ENCODE measurements at places on chromosomes 3 and 15.

- peak; percentile 60 for DNase-seq
Measured at GRCh38 chr15:71115567-71116351, 488 bp downstream of the THSD4 start.

GRCh38 chr3:57556459-57557084 is 498 bp downstream of the PDE12 start:
- DNase-seq, result peak; percentile 66

DNA sequence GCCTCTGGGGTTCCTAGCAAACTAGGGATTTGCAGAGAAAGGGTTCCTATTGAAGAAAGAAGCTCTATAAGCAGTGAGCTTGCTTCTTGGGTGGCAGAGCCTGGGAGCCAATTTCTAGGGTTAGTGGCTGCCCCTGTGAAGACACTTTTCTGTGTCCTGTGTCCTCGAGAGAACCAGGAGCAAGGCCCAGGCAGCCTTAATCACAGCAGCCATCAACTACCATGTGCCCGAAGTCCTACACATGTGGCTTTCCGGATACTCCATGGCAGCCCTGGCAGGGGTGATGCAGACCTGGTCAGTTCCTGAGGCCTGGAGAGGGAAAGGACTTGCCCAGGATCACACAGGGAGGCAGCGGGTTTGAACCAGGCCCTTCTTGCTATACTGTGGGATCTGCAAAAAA is 27.7 kb upstream of the TSPAN3 start:
- DNase-seq, result no peak

DNA sequence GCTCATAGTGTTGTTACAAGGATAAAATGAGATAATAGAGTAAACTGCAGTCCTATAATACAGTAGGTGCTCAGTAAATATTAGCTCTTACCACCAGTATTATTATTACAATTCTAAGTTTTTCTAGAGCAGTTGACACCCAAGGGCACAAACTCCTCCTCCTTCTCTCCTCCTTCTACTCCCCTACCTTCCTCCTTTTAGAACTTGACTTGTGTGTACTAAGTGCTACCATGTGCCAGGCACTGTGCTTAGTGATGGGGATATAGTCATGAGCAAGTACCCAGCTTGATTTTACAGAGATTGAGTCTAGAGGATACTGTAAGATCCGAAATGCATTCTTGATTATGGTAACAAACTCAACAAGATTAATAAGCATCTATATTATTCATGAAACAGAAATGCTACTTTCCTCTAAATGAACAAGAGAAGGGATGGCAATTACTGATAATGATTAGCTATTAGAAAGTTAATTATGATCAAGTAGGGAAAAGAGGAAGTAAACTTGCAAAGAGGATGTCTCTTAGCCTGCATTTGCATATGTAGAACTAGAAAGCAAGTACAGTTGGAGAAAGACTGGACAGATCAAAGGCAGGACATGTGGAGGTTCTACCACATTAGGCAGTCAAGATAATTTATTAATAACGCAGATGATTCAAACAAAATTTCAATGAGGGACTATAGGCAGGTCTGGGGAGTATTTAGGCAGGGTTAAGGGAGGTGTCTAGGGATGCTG is 72.3 kb downstream of the CLDN11 start:
- DNase-seq, result no peak

DNA sequence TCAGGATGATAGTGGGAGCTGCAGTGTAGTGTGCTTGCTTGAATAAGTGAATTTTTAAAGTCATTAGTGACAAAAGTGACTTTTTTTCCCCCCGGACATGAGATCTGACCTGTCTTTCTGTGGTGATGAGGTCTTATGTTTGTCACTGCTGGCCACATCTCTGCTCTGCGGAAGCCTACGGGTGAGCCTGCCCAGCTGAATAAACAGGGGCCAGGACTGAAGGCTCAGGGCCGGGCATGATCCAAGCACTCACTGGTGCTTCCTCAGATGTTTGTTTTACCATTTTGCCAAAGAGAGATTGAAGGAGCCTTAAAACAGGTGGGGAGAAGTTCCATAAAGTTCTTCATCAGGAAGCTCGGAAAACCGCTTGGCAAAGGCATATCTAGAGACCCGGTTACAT is 35.0 kb downstream of the RPL39L start:
- DNase-seq, result no peak

DNA sequence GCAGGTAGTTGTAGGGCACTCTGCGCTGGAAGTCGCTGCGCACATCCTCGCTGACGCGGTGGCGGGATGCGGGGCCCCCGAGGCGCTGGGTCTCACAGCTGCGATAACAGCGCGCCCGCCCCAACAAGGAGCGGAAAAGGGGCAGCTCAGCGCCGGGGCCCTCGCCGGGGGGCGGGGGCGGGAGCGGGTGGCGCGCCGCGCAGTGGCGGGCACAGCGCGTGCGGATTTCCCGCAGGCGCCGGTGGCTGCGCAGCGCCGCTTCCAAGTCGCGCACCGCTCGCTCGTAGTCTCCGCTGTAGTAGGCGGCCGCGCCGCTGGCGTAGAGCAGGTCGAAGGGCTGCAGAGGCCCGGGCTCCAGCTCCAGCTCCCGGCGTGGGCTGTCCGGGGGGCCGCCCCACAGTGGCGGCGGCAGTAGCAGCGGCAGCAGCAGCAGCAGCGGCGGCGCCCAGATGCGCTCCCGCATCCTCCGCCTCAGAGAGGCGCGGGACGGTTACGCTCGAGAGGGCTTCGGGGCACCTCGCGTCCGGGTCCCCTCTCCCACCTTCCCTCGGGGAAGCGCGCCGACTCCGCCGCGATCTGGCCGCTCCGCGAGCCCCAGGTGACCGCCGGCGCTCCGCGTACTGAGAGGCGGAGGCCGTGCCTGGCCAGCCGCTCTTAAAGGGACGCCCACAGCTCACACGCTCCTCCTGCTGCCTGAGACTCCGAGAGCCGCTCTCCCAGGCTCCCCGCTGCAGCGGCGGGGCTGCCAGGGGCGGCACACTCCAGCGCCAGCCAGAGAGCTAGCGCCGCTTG is at the start of gene P3H2:
TSS of gene P3H2 (minus strand) at position 629 of the 792 bp plus-strand sequence. CDS start at position 463, 166 bp downstream.
- peak; percentile 87 for DNase-seq

DNA sequence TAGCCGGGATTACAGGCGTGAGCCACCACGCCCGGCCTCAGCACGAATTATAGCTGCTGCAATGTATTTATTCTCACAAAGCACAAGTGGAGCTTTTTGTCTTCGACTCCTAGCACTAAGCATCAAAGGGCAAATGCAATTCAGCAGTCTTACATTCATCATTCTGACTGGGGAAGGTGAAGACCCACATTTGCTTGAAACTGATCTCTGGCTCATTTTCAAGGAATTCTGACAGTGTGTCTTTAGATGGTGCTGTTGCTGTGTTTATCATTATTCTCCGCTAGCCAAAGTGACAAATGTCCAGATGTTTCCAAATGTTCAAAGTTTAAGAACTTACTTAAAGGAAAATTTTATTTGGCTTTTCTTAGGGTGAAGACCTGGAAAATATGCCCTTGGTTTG is 55.9 kb downstream of the SGO1 start:
- DNase-seq, result no peak

- no peak for DNase-seq
Measured at GRCh38 chr15:77784361-77785292, 151.9 kb upstream of the LINGO1 start.

DNA sequence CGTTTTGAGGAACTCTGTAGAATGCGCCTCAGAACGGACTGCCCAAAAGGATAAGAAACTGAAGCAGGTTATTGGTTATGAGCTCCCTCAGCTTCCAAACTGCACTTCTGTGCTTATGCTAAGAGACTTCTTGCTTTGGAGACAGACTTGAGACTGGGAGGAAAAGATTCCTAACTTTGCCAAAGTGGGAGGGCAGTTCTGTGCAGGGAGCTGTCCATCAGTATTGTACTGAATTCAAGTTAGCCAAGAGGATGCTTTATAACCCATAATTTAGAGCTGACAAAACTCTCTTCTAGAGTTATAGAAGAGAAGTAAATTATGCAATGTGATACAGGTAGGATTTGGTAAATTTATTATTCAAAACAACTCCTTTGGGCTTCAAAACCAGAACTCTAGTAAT is 519.8 kb upstream of the GBE1 start:
- no peak for DNase-seq

GRCh38 chr3:143977341-143978262 is 6.0 kb downstream of the DIPK2A start:
- no peak for DNase-seq

DNA sequence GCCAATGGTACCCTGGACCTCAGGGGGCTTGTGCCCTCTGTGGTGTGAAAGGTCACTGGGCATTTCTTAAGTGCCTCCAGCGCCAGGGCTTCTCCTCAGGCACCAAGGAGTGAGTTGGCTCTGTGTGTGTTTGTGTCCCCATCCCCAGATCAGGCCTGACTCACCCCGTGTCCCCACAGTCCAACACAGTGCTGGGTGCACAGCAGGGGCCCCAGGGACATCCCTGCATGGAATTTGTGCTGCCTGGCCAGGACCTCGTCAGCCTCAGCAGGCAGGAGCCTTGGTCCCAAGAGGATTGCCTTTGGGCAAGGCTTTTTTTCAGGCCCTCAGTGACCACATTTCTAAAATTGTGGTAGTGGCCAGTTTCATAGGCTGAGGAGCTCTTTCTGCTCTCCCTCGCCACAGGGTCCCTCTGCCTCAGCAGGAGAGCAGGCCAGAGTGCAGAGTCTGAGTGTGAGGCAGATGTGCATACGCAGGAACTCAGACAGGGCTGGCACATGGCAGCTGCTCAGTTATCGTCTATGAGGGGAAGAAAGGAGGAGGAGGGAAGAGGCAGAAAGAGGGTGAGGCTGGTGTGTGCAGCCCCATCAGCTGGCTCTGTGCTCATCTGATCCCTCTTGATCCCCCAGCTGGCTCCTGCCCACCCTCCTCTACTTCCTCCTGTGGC is 215.6 kb downstream of the RPLP1 start:
- DNase-seq, result no peak

DNA sequence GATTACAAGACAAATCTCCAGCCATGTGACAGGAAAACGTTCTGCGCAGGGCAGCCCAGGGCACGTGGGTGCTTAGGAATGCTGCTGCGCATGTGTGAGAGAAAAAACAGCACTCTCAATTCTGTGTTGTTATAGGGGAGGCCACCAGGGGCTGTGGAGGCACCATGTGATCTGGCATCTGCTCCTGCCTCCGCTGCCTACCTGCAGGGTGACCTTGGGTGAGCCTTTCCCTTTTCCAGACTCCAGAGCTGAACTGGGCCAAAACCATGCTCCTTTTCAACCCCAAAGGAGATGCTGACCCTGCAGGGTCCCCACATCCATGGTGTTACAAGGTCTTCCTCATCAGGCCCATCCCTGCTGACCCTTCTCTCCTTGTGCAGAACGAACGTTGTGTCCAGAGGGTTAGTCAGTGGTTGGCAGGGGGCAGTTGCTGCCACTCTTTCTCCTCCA is 81.5 kb upstream of the RASGRF1 start:
- DNase-seq, result no peak

DNA sequence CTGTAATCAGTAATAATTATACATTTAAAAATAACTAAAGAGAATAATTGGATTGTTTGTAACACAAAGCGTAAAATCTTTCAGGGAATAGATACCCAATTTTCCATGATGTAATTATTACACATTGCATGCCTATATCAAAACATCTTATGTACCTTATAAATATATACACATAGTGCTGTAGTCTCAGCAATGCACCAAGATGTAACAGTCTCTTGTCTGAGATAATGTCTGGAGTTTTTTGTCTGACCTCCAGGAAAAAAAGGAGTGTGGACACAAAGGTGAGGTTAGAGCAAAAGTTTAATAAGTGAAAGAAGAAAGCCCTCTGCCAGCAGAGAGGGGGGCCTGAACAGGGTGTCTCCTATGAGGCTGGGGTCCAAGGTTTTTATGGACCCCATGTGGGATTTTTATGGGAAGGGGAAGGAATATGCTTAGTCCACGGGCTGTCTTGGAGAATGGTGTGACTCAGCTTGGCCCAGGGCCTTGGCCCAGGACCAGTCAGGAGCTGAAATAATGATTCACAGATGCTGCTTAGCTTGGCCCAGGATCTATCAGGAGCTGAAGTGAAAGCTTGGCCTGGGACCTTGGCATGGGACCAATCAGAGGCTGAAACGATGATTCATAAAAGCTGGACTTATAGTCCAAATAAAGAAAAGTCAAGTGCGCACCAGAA is 545.0 kb downstream of the ZPLD1 start:
- peak; percentile 83 for DNase-seq

DNA sequence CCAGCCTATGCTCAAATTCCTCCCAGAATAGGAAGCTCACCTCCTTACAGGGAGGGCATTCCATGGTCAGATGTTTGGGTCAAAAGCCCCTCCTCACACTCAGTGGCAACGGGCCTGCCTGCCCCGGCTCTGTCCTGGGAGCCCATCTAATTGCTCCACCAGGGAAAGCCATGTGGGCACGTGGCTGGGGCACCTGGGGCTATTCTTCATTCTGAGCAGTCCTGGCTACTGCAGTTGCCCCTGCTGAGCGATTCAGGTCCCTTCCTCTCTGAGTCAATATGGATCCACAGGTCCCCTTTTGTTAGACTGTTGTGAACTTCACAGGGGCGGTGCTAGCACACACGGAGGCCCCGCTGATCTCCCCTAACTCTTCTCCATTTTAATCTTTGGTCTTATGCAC is 39.4 kb downstream of the TPRA1 start:
- DNase-seq, result no peak

- DNase-seq, result no peak
Measured at GRCh38 chr3:188867691-188868265, 304.0 kb upstream of the TPRG1 start.

GRCh38 chr15:51801391-51801835 is 28.0 kb upstream of the TMOD3 start:
- DNase-seq, result peak; percentile 49

DNA sequence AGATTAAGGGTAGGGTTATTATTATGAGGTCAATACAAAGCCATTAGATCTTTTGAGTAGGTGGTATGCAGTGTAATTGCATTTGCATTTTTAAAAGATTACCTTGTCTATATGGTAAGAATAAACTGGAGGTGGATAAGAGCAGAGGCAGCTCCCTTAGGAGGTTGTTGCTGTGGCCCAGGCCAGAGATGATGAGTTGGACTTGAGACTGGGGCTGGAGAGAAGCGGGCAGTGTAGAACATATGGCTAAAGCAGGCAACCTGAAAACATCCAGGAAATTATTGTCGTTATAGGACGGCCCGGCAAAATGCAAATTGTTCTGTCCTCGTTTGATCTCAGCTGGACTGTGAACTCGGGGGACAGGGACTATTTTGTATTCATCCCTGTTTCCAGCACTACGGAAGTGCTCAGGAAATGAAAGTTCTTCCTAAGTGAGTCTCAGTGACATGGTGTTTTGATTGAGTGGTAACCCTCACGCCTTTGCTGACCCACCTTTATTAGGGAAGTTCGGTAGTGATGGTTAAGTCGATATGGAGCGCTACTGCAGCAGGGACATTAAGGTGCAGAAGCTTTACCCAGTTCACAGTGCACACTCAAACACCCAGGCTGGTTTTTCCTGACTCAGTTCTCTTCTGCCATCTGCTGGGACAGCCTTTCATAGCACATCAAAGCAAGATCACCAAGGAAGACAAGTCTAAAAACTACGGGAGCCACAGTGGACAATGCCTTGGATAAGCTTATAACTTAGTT is 27.2 kb upstream of the VPS33B start:
- DNase-seq, result no peak

Measured in heart left ventricle (tissue), 16 donors.